Suppressor macrophage (primary cell): ENCODE measurements at places on chromosomes 2 and 18.

DNA sequence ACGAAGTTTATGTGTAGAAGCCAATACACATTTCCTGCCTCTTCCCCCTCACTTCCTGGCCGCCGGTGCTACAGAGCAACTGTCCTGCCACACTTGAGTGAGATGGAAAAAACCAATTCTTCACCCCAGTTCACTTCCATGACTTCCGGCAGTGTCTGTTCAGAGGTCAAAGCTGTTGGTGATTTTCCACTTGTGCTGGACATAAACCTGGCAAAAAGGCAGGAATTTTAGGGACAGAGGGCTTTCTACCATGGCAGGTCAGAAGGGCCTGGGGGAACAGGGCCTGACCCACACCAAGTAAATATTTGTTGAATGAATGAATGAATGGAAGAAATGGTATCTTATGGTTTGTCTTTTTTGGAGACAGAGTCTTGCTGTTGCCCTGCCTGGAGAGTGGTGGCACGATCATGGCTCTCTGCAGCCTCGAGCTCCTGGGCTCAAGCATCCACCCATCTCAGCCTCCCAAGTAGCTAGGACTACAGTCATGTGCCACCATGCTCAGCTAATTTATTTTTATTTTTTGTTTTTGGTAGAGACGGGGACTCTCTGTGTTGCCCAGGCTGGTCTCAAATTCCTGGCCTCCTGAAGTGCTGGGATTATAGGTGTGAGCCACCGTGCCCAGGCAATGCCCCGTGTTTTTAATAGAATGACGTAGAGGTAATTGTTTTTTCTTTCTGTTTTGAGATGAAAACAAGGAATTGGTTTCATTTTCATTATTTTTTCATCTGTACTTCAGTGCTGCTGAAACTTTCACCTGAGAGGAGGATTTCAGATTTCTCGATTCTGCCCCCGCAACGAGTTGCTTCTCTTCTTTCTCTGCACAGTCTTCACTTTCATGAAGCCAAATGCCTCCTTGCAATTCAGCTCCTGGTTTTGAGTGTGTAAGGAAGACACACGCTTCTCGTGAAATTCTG lies 48.0 kb upstream of the LPIN2 start:
- DNase-seq: peak; percentile 16

DNA sequence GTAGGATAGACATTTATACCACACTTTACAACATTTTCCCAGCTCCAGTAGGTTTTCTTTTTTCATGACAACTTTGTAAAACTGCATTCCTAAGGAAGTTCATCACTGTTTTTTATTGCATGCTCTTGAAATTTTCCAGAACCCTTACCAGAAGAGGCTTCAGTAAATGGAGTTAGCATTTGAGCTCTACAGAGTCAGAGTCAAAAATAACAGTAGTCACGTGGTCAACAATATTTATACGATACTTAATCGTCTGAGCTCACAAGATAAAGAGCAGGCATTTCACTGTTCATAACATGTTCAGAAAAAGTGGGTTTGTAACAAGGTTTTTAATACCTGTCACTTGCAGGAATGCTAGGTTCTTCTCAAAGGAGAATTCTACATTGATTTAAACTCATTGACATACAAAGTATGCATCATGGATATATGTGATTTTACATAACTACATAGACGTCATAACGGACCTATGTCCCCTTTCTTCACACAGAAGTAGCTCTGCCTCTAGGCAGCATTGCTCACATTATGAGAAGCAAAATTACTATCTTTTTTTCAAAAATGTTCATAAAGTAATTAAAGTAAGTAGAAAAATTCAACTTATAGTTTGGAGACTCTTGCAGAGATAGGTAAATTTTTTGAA lies 187.0 kb upstream of the COL3A1 start:
- no peak for DNase-seq

DNA sequence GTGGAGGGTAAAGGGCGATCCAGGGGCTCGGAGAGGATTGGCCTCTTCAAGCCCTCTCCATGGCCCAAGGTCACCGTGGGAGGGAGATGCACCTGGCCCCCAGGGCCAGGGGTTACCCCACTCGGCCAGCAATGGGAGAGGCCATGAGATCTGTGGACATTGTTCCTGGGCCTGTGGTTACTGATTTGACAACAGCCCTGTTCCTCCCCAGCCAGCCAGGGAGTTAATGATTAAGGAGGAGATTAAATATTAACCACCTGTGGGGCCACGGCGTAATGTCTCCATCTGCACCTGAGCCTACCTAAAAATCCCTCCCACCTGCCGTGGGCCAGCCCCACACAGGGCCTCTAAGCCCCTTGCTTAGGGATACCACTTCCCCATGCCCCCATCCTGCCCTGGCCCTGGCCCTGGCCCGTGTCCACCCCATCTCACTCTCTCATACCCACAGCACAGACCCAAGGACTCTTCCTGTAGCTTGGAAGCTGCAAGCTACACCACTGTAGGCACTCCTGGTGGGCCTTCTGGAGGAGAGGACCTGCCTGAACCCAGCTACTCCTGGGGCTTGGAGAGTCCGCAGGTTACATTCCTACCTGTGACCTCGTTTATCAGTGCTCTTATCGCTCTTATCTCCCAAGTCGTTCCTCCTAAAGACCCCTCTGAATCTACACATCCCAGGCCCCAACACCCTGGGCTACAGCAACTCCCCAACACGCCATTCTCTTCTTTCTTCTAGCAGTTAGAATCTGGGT lies 32.1 kb downstream of the ZFP36L2 start:
- no peak for DNase-seq

GRCh38 chr2:142525720-142526119 lies 351.7 kb upstream of the KYNU start:
- no peak for DNase-seq

DNA sequence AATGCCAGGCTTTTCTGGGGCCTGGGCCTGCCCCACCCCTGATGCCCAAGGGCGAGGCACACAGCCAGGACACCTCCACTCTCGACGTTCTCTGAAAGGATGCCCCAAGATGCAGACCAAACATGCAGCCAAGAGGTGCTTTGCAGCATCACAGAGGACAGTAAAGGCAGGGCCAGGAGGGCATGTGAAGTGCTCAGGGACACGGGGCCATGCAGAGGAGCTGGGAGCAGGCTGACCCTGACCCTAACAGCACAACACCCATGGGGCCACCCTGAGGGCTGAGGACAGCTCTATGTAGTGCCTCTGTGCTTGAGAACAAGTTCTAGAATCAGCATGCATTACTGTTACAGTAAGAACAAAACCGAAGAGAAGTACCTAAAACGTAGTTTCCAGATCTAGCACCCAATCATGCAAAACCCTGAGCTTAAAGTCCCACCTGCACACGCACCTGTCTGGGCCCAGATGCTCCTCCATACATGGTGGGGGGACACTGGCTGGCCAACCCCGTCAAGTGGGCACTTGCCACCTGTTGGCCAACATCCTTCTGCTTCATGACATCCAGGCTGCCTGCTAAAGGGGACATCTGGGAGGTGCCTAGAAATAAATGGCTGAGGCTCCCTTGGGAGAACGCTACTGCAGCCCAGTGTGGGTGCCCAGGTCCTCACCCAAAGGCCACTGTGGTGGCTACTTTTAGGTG lies 15.4 kb downstream of the HS6ST1 start:
- DNase-seq: no peak

- no peak for DNase-seq
Measured at GRCh38 chr2:20536619-20537422, 89.9 kb downstream of the RHOB start.

DNA sequence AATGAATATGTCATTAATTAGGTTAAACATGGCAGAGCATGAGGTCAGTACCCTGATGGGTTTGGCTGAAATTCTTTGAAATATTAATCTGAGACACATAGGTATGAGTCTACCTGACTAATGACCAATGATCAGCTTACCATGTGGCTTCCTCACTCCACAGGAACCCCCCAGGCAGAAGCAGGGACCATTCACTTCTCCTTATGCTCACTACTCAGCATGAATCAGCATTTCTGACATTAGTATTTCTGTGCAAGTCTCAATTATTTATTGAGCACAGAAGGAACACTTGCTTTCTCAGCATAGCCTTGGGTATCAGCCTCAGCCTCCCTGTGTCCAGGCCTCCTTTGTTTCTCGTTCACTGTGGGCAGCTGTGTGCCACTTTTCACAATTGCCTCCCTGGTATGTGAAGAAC lies 9.3 kb upstream of the KCNE4 start:
- peak; percentile 24 for DNase-seq

DNA sequence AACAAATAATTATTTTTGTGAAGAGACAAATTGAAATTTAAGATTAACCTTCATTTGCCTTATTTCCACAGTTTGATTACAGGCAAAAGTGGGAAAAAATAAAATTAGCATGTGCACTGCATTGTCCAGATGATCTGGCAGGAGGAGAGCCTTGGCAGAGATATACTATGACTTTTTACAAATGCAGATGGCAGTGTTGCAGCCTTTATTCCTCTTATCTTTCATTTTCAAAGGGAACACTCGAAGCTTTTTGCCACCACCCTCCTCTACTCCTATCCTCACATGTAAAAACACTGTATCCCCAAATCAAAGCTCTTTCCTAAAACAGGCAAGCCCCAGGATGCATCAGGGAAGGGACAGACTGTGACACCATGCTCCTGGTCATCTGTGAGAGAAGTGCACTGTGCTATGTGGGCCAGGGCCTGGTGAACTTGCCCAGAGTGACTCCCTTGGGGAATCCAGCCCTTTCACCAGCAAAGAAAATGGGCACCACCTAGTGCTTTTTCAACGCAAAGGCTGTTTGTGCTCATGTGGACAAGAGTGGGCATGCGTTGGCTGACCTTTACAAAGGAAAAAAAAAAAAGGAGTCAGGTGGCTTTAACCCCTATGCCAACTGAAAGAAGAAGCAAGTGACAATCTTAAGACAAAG lies 74.7 kb upstream of the ETAA1 start:
- no peak for DNase-seq

DNA sequence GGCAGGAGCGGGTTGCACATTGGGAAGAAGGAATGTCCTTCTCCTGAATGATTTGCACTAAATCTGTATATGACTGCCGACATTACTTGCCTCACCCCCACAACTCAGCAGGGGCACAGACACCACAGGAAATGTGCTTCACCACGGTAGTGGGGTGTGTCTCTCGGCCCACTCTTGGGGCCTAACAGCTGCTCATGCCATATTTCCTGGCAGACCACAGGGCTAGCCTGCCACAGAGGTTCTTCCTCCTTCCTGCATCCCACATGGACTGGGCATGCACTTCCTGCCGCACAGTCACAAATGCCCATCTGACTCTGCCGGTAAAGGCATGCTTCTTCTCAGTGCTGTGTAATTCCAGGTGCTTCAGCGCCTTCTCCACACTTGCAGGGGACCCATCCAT lies 10.3 kb upstream of the PAPOLG start:
- peak; percentile 59 for DNase-seq

- no peak for DNase-seq
Measured at GRCh38 chr2:41716497-41716896, 331.3 kb upstream of the PKDCC start.

DNA sequence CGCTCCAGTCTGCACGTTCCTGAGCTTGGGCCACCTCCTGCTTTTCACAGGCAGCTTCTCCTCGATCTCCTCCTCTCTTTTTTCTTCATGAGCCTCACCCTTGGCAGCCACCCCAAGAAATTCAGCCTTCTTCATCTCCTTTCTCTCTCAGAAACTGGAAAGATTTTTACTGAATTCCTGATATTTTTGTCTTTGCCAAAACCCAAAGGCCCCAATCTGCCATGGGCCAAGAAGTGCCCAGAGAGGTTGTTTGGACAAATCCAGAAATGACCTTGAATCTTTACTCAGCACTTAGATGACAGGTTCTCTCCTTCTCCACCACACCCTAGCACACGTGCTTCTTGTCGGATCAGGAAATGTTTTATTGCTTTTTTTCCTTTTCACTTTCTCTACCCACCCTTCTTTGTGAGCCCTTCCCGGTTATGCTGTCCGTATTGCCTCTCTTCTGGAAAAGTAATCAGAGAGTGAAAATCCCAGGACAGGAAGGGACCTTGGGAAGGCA lies 134.5 kb upstream of the TNP1 start:
- DNase-seq: no peak

- DNase-seq: no peak
Measured at GRCh38 chr2:162091325-162092007, 17.5 kb upstream of the DPP4 start.

GRCh38 chr2:176461098-176461808 lies 192.0 kb downstream of the MTX2 start:
- DNase-seq: no peak

DNA sequence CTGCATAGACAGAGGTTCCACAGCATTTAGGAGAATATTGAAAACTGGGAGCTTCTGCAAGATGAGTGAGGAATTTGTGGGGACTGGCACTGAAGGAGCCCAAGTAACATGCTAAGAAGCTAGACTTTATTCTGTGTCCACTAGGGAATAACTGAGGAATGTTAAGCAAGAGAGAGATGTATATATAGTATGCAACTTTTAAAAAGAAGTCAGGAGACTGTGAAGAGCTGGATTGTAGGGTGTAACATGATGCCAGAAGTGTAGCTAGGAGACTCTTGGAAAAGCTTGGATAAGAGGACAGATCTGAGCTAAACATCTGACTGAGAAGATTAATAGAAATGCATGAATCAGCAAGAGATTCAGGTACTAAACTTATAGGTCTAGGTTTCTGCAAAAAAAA lies 270.6 kb upstream of the MMADHC start:
- DNase-seq: no peak

- peak; percentile 29 for DNase-seq
Measured at GRCh38 chr18:58670404-58671110, 708 bp upstream of the MALT1 start.

GRCh38 chr2:101133492-101134100 lies 17.6 kb downstream of the TBC1D8 start:
- no peak for DNase-seq

- no peak for DNase-seq
Measured at GRCh38 chr2:239150125-239151011, 250.5 kb downstream of the HDAC4 start.
